ENCODE measurements at places on chromosomes 6 and 20.

DNA sequence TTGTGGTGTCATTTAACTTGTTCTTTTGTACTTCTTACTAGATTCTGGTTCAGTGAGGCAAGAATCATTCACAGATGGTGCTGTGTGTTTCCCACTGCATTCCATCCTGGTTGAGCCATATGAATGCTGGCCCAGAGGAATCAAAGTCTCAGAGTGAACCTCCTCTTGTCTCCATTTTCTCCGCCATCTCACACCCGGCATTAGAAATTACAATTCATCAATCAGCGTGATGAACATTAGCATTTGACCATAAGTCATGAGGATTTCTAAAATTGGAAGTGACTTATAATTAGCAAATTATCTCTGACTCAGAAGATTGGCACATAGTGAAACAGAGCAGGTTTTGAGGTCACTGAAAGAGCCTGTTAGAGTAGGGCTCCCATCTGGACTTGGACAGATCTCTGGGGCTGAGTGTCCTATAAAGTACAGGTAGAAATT lies 25.2 kb downstream of the TNFAIP3 start:
- DNase-seq = peak; percentile 71

DNA sequence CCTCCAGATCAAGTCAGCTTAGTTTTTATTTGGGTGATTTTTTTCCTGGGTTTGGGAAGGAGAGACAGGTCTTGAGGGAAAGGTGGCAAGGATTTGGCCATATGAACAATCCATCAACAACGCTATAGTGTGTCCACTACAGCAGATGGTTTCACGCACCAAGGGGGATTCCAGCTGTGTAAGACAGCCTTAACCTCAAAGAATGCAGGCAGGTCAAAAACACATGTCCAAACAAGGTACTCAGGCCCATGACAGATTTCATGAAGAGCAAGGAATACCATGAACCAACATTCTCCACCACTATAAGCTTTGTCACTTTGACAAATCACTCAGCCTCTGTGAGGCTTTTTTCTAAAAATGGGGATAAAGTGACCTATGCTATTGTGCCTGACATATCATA lies 2.0 kb downstream of the AIF1 start:
- DNase-seq = no peak

- DNase-seq = no peak
Measured at GRCh38 chr6:111802015-111802414, 71.2 kb downstream of the FYN start.

GRCh38 chr6:106924694-106925523 lies 49.6 kb downstream of the CD24 start:
- DNase-seq = no peak

GRCh38 chr20:63116412-63117106 lies 99.4 kb downstream of the YTHDF1 start:
- no peak for DNase-seq

- DNase-seq = no peak
Measured at GRCh38 chr6:38261626-38262025, 378.1 kb downstream of the BTBD9 start.

DNA sequence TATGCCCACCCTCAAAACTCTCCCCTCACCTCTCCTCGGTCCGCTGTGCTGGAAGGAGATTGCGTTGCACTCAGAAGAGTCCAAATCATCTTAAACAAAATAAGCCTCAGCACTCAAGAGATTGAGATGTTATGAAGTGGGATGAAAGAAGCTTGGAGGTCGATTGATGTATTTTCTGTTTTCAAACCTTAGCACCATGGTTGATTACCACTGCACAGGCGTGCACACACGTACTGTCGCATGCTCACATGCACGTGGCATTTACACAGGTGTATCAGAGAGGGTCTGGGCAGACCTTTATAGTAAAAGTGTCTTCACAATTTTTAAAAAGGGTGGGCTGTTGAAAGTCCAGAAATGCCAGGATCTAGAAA lies 612 bp upstream of the AGPAT4 start:
- DNase-seq = no peak

DNA sequence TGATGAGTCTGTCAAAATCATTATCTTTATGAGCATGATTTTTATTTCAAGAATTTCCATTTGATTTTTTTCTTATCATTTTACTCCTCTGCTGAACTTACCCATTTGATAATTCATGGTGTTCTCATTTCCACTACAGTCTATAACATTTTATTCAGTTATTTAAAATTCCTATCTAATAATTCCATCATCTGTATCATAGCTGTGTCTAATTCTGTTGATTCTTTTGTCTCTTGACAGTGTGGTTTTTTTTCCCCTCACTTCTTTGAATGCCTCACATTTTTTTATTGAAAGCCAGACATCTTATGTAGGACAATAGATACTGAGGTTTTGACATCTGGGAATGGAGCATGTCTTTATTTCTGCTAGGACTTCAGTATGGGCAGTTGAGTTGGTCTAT lies 16.5 kb upstream of the APCDD1L start:
- DNase-seq = no peak

- DNase-seq = no peak
Measured at GRCh38 chr6:117870486-117871242, 36.4 kb upstream of the SLC35F1 start.

DNA sequence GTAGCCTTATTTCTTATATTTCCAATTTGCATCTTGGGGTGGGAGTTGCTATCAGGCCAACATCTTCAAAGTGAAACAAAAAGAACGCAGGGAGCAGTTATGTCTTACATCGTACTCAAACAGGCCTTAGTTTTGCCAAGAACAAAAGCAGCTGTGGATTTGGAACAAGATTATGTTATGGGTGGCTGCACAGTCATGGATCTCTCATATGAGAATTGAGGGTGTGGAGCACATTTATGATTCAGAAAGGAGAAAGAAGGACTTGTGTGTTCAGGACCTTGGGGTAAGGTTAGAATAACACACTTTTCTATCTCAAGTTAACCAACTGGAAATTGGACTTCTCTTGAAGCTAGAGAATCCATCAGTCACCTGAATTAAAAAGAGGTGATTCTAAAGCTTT lies 259.9 kb downstream of the FOXA2 start:
- DNase-seq = no peak

DNA sequence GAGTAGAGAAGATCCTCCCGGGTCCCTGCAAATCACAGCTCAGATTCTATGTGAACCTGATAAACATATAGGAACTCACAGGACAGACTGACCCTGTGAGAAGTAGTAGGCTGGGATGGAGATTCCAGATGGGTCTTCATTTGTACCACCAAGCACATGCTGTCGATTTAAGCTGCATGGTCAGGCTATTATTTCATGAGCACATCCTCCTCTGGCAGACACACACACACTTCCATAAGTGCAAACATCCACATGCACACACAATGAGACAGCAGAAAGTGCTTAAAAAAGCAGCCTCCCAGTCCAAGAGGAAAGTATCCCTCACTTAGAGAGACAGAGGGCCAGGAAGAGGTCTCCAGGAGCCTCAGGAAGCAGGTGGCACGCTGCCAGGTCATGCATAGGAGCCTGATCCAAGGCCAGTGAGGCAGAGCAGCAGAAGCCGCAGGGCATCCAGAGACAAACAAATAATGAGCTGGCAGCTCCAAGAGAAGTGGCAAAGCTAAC lies 131.8 kb downstream of the UNC5CL start:
- no peak for DNase-seq

DNA sequence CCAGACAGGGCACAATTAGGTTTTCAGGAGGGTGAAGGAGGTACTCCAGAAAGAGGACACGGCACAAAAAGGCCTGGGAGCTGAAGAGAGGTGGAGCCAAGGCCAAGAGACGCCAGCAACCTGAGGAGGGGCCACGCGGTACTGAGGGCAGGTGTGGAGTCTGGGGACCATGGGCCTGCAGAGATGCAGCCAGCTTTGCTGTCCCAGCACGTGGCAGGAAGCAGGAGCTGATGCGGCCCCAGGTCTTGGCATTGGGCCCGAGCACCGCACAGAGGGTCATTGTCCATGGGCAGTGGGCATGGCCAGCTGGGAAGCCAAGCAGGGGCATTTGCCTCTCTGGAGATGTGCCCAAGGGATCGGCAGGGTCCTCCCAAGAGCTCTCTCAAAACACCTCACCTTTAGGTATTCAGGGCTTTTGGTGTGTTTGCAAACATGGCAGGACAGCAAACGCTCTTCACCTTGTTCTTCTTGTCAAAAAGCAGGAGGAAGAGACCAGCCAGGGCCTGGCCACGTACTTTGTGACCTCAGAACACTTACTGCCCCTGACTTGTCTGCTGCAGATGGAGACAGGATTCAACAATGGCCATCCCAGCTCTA lies 1.4 kb upstream of the BPIFB1 start:
- DNase-seq = no peak

GRCh38 chr6:63437058-63437457 lies 117.3 kb upstream of the LGSN start:
- no peak for DNase-seq

DNA sequence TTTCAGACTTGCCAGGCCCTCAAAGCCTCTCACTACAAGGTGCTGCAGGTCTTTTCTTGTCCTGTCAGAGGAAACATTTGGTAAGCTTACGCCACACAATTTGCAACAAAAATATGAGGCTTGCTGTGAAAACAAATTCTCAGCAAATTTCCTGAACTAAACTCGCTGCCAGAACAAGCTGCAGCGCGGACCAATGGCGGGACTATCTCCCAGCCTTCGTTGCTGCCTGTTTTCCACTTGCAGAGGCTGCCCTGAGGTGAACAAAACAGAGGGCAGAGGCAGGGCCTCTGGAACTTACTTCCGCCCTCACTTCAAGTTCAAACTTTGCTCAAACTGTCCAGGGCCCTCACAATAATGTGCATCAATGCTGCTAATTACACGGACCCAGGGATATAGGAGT lies 12.4 kb downstream of the UQCC2 start:
- no peak for DNase-seq

DNA sequence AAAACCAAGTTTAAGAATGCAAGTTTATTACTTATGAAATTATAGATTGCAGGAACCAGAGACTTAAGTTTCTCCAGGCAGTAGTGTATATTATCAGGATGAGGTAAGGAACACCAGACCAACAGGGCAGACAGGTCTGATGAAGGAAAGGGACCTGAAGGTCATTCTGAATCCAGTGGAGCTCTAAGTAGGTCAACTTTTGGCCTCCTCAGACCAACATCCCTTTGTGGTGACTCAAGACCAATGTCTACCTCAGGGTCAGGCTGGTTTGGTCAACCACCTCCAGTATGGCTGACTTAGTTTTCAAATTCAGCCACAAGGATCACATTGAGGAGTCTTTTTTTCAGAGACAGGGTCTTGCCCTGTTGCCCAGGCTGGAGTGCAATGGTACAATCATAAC lies 38.7 kb upstream of the TFAP2A start:
- DNase-seq = no peak
